Common myeloid progenitor, CD34-positive (primary cell): ENCODE measurements at places on chromosomes 12 and 14.

- DNase-seq, result no peak
Measured at GRCh38 chr12:72622556-72622955, 350.4 kb downstream of the TRHDE start.

- peak; percentile 49 for DNase-seq
Measured at GRCh38 chr14:35155962-35156361, 33.6 kb downstream of the PRORP start.

DNA sequence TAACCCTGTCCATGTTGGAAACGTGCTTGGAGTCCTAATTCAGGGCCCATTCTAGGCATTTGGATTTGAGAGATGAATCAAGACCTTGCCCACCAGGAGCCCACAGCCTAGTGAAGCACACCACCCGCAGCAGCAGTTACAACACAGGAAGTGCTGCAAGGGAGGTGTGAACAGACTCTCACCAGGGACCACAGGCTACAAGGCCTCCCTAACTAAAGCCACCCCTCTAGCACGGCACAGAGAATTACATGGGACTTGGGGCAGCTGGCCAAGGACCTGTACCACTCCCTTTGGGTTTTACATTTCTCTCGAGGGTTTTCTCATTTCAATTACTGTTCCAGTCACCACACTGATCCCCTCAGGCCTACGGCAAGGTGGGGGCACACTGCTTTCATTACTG is 49.5 kb upstream of the FOXN3 start:
- DNase-seq, result no peak

GRCh38 chr12:64824130-64824499 is 332 bp upstream of the TBC1D30 start:
- DNase-seq, result no peak

- no peak for DNase-seq
Measured at GRCh38 chr14:31166271-31166561, 41.4 kb downstream of the HECTD1 start.

DNA sequence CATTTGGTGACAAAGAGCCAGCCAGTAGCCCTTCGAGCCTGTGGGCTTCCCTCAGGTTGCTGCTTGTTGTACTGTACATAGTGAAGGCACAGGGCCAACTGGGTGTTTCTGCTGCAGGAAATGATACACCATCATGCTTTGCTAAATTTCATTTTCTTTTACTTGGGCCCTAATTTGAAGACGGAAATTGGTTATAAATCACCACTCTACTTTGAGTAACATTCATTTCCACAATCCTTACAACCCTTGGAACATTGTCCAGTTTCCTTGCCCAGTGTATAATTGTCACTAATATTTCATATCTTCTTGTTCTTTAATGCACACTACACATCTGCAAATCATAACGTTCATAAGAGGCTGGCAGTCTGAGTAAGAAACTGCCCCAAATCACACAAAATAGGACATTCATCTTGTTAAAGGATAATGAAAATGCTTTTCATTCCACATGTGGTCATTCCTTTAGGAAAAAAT is 30.2 kb downstream of the MSRB3 start:
- DNase-seq, result peak; percentile 36

DNA sequence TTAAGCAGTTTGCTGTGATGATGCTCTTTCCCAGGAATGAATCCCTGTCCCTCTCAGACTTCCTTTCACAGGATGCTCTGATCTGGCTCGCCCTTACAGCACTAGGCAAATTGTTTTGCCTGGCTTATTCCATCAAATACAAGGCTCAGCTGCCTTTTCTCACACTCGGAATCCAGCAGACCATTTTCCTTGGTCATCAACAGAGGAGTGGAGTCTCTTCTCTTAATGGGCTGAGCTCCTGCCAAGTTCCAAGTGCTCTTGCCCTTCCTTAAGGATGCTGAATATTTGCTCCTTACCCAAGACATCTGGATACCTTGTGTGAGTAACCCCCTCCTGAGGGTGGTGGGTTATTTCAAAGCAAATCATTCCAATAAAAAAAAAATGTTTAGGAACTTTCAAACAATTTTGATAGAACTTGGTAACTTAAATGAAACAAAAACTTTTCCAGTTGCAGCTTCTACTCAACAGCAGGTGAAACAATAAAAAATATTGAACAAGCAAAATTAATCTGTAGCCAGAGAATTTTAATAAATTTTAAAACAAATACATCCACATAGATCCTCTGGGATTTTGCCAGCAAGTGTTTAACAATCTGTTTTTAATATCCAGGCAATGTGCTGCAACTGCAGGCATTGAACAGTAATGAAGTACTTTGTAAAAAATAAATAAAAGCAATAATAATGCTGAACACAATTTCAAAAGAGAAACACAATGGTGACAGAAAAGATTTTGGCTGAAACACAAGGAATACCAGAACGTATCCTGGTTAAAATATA is 264.0 kb upstream of the FAR2 start:
- DNase-seq, result no peak

DNA sequence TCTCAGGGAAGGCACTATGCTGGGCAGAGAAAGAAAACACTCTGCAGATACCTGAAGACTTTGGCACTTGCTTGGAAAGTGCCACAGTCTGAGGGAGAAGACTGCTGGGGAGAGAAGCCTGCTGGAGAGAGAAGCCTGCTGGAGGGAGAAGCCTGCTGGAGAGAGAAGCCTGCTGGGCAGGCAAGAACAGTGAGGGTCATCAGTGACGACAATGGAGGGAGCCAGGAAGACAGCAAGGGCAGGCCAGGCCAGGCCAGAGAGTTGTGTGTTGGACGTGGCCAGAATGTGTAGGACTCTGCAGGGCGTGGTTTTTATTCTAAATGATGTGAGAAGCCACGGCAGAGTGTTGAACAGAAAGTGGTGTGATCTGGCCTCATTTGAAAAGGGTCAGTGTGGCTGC is 185.3 kb upstream of the ABCD2 start:
- no peak for DNase-seq

- no peak for DNase-seq
Measured at GRCh38 chr12:49791700-49792099, 36.5 kb downstream of the NCKAP5L start.

GRCh38 chr12:44127966-44128710 is 292.3 kb downstream of the TMEM117 start:
- DNase-seq, result no peak

DNA sequence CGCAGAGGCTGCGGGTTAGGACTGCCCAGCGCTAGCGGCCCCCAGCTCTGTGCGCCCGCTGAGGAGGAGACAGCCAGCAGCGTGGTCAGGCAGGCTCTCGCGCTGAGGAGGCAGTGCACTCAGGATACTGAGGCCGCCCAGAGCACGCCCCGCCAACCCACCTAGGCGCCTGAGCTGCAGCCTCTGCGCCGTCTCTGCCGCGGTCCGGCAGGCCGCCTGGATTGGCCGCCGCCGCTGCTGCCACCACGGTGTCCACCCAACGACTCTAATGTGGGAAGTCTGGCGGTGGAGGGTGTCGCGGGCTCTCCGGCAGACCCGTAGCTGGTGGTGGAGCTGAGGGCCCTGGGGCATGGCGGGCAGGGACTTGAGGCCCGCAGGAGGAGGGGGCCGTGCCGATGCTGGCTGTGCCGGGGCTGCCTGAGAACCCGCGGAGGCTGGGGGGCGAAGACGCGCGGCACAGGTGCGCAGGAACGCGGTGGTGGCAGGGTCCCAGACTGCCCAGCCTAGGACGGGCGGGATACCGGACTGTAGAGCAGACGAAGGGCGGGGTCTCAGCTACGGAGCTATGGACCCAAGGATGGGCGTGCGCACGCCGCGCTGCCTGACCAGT is 69.9 kb downstream of the ASCL4 start:
- no peak for DNase-seq

DNA sequence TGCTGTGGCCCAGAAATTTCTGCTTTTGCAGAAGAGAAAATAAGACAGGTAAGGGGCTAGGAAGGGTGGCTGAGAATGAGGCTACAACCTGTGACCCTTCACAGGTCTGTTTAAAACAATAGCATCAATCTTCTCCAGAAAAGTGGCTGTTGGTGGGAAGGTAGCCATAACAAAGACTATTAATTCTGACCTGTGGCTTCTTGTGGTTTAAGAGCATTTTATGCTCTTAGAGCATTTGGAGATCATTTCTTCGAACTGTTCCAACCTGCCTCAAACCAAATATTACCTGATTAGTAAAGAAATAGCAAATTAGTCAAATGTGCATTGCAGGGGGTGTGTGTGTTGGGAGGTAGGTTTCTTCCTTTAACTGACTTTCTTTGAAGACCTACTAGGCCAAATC is 15.2 kb upstream of the TCP11L2 start:
- no peak for DNase-seq

GRCh38 chr12:78189656-78190055 is 359.0 kb downstream of the NAV3 start:
- DNase-seq, result no peak

DNA sequence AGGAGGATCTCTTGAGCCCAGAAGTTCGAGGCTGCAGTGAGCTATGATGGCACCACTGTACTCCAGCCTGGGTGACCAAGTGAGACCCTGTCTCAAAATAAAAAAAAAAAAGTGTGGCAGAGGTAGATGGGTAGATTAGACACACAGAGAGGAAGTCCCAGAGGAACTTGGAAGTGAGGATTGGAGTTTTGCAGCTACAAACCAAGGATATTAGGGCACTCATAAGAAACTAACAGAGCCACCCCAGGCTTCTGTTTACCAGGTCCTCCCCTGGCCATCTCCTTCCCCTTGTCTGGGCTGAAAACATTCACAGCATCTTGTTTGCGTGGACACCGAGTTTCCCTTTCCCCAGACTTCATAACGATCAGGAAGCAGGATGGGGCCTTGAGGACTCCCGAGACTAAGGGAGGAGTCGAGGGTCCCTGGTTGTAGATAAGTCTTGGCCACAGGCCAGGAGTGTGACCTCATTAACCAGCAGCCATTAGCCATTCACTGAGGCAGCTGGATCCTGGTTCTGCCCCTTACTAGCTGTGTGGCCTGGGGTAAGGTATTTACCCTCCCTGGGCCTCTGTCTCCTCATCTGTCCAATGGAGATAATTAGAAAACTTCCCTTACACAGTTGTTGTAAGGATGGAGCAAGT is 2.1 kb downstream of the MAP1LC3B2 start:
- peak; percentile 52 for DNase-seq

DNA sequence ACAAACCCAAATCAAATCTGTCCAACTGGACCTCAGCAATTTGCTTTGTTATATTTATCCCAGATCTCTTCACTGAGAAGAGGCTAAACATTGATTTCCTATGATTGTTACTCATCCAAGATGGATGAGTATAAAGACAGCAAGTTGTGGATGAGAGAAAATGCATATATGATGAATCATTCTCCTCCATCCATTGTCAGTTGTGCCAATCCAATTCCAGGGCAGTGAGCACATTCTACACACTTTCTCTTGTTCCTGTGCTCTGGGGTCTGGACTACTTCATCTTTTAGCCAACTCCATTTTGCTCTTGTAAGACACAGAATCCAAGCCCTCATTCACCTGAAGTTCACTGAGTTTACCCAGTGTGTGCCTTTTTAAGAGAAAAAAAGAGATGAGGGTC is 105.7 kb downstream of the GCH1 start:
- DNase-seq, result no peak

GRCh38 chr12:117564881-117565280 is 203.5 kb upstream of the NOS1 start:
- no peak for DNase-seq

DNA sequence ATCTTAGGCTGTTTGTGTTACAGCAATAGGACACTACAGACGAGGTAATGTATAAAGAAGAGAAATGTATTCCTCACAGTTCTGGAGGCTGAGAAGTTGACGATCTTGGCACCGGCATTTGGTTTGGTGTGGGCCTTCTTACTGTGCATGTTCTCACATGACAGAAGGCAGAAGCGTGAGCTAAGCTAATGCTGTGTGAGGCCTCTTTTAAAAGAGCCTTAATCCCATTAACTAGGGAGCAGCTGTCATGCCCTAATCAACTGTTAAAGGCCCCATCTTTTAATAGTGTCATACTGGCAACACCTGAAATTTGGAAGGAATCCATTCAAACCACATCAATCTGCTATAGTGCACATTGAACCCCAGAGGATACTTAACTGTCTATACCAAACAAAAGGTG is 992.9 kb downstream of the GALC start:
- DNase-seq, result no peak

DNA sequence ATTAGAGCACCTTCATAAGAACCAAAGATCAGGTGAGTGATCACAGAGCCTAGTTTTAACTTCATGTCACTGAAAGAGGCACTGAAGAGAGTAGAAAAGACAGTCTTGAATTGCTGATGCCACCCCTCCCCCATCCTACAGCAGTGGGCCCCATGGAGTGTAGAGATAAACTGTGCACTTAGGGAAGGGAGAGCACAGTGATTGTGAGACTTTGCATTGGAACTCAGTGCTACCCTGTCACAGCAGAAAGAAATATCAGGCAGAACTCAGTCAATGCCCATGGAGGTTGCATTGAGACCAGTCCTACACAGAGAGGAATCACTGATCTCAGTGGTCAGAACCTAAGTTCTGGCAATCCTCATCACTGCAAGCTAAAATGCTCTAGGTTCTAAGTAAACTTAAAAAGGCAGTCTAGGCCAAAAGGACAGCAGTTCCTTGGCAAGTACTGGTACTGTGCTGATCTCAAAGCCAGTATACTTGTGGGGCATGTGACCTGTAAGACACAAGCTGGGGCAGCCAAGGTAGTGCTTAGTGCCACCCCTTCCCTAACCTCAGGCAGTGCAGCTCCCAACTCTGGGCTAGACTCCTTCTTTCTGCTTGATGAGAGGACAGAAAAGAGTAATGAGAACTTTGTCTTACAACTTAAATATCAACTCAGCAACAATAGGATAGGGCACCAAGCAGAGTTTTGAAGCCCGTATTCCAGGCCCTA is 94.1 kb downstream of the FSCB start:
- DNase-seq, result no peak

DNA sequence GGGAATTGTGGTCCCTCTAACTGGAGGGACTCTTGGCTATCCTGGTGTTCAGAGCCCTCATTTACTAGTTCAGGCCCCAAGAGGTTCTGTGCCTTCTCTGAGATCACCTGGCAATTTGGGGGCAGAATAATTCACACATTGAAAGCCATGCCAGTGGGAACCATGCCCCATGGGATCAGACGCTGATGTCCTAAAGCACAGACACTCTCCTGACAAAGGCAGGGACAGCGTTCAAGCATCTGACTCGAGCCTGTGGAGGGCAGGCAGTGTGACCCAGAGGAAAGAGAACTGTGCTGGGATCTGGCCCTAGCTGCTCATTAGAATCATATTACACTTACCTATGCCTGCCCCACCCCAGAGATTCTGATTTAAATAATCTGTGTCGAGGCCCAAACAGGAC is 2.4 kb upstream of the ASB2 start:
- no peak for DNase-seq

DNA sequence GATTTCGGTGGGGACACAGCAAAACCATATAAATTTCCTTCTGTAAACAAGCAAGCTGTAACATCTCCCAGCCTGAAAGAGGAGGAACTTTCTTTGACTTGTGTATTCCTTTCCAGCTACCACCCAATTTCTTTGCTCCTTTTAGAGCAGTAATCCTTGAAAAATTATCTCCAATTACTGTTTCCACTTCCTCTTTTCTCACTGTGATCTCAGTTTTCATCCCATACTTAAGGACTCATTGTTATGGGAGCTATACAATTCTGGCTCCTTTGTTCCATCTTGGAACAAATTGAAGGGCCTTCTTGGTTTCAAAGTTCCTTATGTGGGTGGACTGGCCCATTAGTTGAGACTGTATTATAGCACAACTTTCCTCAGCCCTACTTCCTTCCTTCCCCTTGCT is 152.6 kb downstream of the AKAP6 start:
- DNase-seq, result no peak

GRCh38 chr12:14426792-14427191 is 61.3 kb downstream of the ATF7IP start:
- no peak for DNase-seq

- DNase-seq, result no peak
Measured at GRCh38 chr14:96246539-96246847, 9.5 kb upstream of the BDKRB1 start.
